ENCODE measurements at places on chromosomes 16 and 17. TPM values are rescaled to one million over a fixed set of nuclear protein-coding genes. Genes with fewer than 3 reads are reported as not detected.
A peak's percentile ranks its signal among the peaks of the same experiment; 100 is the strongest.

DNA sequence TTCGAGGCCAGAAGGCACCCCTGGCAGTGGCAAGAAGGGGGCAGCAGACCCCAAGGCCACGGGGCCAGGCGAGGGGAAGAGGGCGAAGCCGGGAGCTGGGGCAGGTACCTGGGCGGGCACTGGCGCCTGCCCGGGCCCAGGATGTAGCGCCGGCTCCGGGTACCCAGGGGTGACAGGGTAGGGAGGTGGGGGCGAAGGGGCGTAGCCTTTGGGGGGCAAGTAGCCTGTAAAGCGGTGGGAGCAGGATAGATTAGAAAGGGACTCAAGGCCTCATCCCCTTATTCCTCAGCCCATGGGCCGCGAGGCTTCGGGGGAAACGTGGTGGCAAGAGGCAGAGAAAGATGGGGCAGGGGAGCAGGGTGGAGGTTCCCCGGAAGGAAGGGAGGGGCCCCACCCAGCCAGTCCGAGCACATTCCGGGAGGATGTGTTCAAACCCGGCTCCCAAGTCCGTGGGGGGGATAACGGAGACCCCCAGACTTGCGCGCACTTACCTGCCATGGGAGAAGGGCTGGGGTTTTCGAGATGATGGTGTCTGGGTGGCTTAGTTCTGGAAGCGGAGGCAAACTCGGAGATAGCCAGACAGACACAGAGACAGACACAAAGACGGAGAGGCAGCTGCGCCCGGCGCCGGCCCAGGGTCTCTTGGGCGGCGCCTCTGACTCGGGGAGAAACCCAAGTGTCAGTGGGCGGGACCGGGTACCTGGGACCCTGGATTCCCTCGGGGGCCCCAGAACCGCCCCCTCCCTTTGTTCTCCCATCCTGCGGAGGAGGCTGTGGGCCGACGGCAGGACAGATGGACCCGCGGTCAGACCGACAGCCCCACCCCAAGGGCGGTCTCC, 493 bp downstream of the PLSCR3 start:
- H3K36me3 ChIP-seq, result peaks cover 34% of the 10 kb centered on the region
- H3K27me3 ChIP-seq, result no peaks in the 10 kb centered on the region
- peaks cover 46% of the 10 kb centered on the region for H3K4me1 ChIP-seq
- peak; percentile 74 for DNase-seq

DNA sequence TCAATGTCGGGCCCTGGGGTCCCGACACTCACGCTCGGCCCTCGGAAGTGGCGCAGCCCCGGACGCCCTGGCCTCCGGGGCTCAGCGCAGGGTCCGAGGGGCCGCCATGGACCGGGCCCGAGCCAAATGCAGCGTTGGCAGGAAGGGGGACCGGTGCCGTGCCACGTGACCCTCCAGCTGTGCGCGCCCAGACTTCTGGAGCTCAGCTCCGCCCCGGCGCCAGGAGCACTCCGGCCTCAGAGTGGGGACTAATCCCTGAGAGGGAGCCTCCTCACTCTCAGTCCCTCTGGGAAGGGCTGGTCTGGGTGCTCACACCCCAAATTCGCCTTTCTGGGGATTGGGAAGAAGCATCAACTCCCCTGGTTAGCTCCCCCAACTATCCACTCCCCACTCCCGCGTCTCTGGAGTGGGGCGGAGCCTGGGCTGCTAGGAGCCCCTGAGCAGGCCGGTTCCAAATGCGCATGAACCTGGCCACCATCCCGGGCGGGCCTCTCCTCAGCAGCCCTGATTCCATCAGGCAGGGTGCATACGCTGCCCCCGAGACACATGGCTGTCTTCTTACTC, at the start of gene B3GNT9:
B3GNT9 (minus strand) TSS at position 166 of the 564 bp plus-strand sequence. CDS start 513 bp downstream, outside the sequence.
- no peak for DNase-seq
- no peak within 1 kb of the TSS for H3K27ac ChIP-seq
- peak within 1 kb of the TSS; percentile 41 for H3K4me3 ChIP-seq
- H3K4me1 ChIP-seq, result peaks cover 31% of the 10 kb centered on the region
- H3K27me3 ChIP-seq, result no peaks in the 10 kb centered on the region
- H3K36me3 ChIP-seq, result peaks cover 16% of the 10 kb centered on the region

DNA sequence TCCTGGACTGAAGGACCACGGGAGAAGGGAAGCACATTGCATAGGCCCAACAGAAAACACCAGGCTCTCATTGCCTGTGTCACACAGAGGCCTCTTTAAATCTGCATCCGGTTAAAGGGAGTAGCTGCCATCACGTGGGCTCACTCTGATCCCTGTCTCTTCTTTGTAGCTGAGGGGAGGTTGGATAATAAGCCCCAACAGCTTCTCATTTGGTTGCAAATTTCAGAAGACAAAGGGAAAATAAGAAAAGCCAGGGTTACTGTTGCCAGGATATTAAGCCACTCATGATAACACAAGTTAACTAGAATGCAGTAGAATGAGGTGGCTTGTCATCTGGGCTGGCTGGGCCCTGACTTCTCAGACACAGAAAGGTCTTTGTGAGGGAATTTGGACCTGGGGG, 325.1 kb upstream of the ERCC4 start:
- no peak for DNase-seq
- H3K27me3 ChIP-seq, result no peaks in the 10 kb centered on the region
- no peak overlapping the region for H3K4me3 ChIP-seq
- no peak overlapping the region for H3K27ac ChIP-seq
- H3K36me3 ChIP-seq, result no peaks in the 10 kb centered on the region

DNA sequence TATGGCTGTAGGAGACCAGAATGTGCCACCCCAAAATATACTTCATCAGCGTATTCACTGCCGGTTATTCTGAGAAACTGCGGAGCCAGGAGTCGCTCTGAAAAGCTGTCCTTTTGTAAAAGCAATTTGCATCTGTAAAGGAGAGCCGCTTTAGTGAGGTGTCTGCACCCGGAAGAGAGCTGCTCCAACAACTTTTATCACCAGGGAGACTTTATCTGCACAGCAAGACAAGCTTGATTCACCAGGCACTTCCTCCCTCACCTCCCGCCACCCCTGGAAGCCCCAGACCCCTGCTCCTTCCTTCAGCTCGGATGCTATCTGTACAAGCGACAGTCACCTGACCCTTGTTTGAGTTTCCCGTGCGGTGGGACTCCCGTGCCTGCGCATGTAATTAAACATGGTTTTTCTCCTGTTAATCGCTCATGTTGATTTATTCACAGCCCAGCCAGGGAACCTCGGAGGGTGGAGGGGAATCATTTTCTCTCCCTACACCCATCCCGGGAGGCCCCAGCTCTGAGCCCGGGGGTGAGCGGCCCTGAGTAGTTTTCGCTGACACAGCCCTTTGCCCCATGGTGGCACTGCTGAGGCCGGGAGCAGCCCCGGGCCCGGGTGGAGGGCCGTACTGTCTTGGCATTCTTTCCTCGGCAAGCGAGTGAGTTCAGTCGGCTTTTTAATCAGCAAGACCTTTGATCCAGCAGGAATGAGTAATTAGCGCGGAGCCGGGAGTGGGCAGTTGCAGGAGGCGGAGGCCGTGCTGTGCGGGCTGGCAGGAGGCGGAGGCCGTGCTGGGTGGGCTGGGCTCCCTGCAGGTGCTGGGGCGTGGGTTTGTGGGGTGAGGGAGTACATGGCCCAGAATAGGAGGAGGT, 222.7 kb upstream of the CIBAR2 start:
- no peak overlapping the region for H3K4me3 ChIP-seq
- H3K27me3 ChIP-seq, result no peaks in the 10 kb centered on the region
- peak; percentile 45 for DNase-seq
- no peaks in the 10 kb centered on the region for H3K36me3 ChIP-seq
- H3K4me1 ChIP-seq, result peaks cover 15% of the 10 kb centered on the region

DNA sequence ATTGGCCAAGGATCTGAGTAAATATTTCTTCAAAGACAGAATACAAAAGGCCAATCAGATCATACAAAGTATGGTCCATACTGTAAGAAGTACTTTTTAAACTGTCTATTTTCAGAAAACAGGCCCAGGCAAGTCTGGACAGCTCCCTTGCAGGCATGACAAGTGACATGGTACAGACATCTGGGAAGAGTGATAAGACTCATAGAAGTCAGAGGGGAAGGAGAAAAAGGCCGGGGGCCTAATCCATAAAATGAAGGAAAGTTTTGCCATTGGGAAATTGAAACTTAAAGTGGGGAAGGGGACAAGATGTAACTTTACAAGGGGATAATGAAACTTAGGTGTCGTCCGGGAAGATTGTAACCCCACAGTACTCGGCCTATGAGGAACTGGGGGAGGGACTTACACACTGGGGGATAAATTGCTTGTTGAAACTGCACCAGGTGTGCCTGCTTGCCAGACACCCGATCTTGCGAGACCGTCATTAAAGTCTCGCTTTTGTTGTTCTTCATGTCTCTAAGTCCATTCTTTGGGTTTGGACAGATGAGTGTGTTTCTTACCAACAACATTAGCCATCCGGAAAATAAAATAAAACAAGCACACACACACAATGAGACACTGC, 684.0 kb downstream of the CDH11 start:
- no peaks in the 10 kb centered on the region for H3K27me3 ChIP-seq
- no peak overlapping the region for H3K27ac ChIP-seq
- H3K4me3 ChIP-seq, result no peak overlapping the region
- DNase-seq, result no peak
- H3K36me3 ChIP-seq, result no peaks in the 10 kb centered on the region
- H3K4me1 ChIP-seq, result no peaks in the 10 kb centered on the region

GRCh38 chr16:1773703-1774447, 941 bp upstream of the MRPS34 start:
- peak overlapping the region; percentile 57 for H3K4me3 ChIP-seq
- peaks cover 17% of the 10 kb centered on the region for H3K36me3 ChIP-seq
- H3K27ac ChIP-seq, result peak overlapping the region; percentile 85
- no peak for DNase-seq

DNA sequence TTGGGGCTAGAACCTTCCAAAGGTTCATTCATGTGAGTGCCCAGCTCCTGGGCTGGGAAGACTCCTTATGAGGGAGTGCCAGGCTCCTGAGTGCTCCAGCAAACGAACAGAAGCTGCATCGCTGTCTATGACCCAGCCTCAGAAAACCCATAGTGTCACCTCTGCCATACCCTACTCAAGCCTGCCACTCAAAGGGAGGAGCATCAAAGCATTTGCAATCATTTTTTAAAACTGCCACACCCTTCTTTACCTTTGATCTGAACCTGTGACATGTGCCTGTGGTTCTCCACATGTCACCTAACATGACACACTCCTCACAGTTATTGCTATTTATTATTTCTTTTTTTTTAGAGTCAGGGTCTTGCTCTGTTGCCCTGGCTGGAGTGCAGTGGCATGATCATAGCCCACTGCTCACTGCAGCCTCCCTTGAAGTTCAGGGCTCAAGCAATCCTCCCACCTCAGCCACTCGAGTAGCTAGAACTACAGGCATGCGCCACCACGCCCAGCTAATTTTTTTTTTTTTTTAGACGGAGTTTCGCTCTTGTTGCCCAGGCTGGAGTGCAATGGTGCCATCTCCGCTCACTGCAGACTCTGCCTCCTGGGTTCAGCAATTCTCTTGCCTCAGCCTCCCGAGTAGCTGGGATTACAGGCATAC, 7.3 kb upstream of the KDM8 start:
- H3K4me3 ChIP-seq, result peak overlapping the region; percentile 50
- peak overlapping the region; percentile 72 for H3K27ac ChIP-seq
- no peaks in the 10 kb centered on the region for H3K27me3 ChIP-seq

DNA sequence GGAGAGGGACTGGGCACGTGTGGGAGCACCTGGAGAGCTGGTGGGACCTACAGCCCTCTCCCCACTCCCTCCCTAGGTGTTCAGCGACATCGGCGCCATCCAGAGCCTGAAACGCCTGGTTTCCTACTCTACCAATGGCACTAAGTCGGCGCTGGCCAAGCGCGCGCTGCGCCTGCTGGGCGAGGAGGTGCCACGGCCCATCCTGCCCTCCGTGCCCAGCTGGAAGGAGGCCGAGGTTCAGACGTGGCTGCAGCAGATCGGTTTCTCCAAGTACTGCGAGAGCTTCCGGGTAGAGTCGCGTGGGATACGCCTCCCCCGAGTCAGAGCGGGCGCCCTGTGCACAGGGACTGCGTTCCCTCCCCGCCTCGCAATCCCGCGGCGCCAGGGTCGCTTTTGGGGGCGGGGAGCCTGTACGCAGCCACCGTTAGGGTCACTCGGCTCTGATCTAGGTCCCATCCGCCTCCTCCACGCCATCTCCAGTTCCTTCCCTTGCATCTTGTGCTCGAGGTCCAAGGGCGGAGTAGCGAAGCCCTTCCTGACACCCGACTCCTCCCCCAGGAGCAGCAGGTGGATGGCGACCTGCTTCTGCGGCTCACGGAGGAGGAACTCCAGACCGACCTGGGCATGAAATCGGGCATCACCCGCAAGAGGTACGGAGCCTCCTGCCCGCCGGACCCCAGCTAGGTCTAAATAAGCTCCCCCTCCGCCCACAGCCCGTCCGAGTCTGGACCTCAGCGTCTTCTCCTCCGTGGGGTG, 13.0 kb downstream of the SARM1 start:
- peaks cover 11% of the 10 kb centered on the region for H3K36me3 ChIP-seq
- H3K4me3 ChIP-seq, result peak overlapping the region; percentile 78
- no peaks in the 10 kb centered on the region for H3K27me3 ChIP-seq
- peak overlapping the region; percentile 36 for H3K27ac ChIP-seq

- H3K4me1 ChIP-seq, result peaks cover 21% of the 10 kb centered on the region
- H3K36me3 ChIP-seq, result peaks cover 3% of the 10 kb centered on the region
- H3K27ac ChIP-seq, result no peak overlapping the region
- H3K4me3 ChIP-seq, result no peak overlapping the region
Observed at GRCh38 chr16:968620-969019, 2.2 kb downstream of the LMF1 start.

- no peak overlapping the region for H3K4me3 ChIP-seq
- no peak overlapping the region for H3K27ac ChIP-seq
- no peaks in the 10 kb centered on the region for H3K27me3 ChIP-seq
- peaks cover 28% of the 10 kb centered on the region for H3K36me3 ChIP-seq
- DNase-seq, result no peak
- no peaks in the 10 kb centered on the region for H3K4me1 ChIP-seq
Observed at GRCh38 chr17:4858882-4859260, 25.7 kb downstream of the MINK1 start.

- H3K4me3 ChIP-seq, result no peak overlapping the region
- H3K4me1 ChIP-seq, result no peaks in the 10 kb centered on the region
- no peak for DNase-seq
Observed at GRCh38 chr17:64787255-64787920, 125.3 kb upstream of the SMURF2 start.

DNA sequence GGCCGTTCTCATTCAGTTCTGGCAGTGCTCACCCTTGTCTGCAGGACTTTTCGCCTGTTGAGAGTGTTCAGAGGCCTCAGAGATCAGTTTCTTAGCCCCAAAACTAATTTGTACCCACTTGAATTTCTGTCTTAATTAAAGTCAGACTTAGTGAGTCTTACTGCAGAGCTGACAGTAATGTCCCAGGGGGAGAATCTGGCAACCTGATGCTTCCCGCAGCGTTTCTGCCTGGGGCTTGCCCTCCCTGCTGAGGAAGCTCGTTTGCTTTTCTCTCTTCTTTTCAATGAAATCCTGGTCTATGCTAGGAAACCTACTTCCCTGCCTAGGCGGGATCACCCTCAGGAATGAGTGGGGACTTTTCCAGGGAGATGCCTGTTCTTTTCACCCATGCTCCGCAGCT, 25.3 kb downstream of the DBNDD1 start:
- H3K27ac ChIP-seq, result no peak overlapping the region
- DNase-seq, result no peak
- no peaks in the 10 kb centered on the region for H3K27me3 ChIP-seq
- peaks cover 37% of the 10 kb centered on the region for H3K36me3 ChIP-seq
- H3K4me1 ChIP-seq, result no peaks in the 10 kb centered on the region

Gene TBC1D3C
- polyA plus RNA-seq, result not detected

Gene CIBAR2
- not detected for polyA plus RNA-seq

Gene DRC3
- not detected for polyA plus RNA-seq

Gene STARD3
- 45.4 TPM for polyA plus RNA-seq

Gene WNK4
- polyA plus RNA-seq, result not detected
